MV-4-11 (cell line): ENCODE measurements at places on chromosomes 7 and 10.

DNA sequence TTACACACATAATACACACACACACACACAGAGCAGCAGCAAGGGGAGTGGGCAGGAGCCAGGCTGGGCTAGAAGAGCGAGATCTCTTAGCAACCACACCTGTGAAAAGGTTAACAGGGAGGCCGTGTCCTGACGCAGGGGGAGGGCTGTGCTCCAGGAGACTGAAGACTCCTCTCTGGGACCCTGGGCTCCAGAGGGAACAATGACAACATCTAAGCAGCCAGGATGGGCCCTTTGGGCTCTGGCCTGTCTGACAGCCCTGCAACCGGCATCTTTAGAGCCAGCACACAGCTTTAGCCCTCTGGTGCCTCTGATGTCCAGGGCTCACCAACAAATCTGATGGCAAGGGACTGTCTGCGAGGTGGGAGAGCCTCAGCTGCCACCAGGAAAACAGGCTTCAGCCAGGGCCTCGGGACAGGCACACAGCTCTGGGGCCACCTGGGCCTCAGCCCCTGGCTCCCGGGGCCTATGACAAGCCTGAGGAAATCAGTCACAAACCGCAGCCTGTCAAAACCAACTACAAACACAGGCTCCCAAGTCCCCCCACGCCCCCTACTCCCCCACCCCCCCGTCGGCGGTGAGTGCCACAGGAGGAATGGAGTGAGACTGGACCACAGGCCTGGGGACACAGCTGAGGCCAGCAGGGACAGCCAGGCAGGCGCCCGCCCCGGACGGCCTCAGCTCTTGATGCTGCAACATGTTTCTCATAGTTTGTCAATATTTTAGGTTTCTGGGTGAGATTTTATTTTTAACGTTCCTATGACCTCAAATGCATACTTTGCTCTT, 102.8 kb downstream of the TNS3 start:
- no peak for DNase-seq

- no peak for DNase-seq
These were observed 51.7 kb downstream of the CPEB3 start for GRCh38 chr10:92239151-92239599.

DNA sequence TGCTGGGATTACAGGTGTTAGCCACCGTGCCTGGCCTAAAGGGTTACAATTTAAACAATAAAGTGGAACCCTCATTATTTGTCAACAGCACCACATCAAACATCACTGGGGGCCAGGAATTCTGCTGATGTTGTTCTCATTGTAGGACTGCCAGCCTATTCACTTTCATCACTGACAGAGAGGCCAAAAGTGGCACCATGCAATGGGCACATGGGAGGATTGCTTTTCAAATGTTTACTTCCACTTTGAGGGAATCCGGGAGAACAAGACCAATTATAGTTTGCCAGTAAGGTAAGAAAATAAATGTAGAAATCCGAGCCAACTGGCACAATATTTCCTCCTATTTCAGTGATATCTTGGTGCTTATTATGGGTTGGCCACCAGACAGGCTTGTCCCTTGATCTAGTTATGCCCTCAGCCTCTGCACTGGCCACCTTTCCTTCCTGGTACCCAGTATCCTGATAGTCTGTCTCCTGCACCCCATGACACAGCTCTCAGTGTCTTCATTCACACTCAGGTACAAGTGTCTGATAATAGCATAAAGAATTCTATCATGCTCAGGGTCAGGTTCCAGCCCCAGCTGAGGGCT, 82.6 kb downstream of the ANLN start:
- DNase-seq: no peak

- peak; percentile 13 for DNase-seq
These were observed 525.7 kb downstream of the KCNMA1 start for GRCh38 chr10:77111611-77112550.

- DNase-seq: no peak
These were observed 177.5 kb downstream of the RAPGEF5 start for GRCh38 chr7:22179442-22179879.

GRCh38 chr10:75861582-75861981, 430.2 kb downstream of the LRMDA start:
- peak; percentile 27 for DNase-seq

DNA sequence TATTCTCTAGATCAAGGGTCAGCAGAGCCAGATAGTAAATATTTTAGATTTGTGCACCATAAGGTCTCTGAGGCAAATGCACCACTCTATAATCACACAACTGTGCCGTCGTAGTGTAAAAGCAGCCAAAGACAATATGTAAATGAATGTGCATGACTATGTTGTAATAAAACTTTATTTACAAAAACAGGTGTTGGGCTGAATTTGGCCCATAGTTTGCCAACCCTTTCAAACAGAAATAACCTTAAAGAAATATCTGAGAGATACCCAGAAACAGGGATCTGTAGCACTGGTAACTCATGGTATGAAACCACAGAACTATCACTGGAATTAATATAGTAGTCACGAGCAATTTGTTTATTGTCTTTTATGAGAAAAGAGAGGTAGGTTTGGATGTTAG, 86.0 kb downstream of the ARID5B start:
- no peak for DNase-seq

DNA sequence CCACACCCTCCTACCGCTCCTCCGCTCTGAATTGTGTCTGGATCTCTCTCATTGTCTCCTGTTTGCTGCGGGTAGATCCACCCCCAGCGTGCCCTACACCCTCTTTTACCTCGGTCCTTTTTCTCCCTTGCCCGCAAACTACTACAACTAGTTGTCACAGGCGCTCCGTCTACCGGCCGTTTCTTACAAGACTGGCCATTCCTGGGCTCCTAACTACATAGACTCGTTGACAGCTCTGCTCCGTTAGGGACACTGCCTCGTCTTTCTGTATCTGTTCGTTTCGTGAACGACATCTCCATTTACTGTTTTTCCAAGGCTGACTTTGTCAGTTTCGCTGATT, 786 bp downstream of the TAF3 start:
- DNase-seq: peak; percentile 54

GRCh38 chr10:13276749-13277365, 23.0 kb downstream of the PHYH start:
- peak; percentile 5 for DNase-seq

DNA sequence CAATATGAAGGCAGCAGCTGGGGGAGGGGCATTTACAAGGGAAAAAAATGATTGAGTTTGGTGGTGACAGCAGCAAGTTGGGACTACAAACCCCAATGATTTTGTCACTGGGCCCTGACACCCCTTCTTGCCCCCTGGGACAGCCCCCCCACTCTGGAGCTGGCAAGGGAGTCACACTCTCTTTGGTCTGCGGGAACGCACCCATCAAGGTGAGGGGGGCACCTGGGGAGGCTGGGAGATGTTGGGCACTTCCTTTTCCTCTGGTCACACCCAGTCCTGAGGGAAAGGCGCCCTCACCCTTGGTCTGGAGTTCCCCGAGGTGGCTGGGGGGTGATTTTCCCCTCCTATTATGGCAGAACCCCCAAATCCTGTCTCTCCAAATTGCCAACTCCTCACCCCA, 24.4 kb downstream of the EPHB4 start:
- no peak for DNase-seq
